Fibroblast of skin of right biceps (primary cell): ENCODE measurements at places on chromosomes 1 and 21.

- no peak for DNase-seq
Measured at GRCh38 chr1:28243685-28244311, 7.9 kb downstream of the ATP5IF1 start.

DNA sequence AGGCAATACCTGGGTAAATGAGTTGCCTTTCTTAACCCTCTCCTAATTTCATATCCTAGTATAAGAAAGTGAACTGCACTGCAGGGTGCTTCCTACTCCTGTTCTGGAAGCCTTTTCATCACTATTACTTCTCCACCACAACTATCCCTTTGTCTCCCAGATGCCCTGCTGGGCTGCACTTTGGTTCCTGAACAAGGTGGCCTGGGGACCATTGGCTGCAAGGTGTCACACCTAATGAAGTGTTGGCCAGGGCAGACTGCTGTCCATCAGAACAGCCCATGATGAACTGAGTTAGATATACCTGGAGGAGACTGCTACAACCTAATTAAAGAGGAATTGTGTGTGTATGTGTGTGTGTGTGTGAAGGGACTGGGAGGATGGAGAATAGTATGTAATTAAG, 1.9 kb upstream of the KLHDC8A start:
- no peak for DNase-seq

DNA sequence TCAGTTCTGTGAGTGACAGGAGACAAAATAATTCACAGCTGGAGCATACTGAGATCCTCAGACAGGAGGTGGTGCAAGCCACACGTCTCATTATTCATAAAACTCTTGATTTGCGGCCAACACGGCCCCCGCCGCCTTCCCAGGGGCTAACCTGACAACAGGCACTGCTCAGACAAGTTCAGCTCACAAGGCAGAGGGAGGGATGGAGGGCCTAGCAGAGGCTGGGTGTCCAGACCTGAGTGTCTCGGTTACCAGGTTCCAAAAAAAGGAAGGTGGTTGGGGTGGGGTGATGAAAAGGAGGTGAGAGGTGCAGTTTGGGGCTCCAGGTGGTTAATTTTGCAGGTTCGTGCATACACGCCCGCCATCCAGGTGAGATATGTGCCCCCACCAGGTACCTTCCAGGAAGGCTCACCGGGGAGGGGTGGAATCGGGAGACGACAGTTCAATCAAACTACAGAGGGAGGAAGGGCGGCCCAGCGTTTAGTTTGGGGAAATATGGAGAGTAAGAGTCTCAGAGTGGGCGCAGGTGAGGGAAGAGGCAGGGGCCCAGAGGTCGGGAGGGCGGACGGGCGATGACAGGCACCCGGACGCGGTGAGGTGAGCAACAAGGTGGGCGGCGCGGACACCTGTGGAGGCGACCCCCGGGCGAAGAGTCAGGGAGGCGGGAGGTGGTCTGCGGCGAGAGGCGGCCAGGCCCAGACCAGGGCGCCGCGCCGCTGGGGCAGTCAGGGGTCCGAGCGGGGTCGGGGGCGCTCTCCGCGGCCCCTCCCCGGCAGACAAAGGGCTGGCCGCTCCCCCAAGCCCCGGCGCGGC, 629 bp downstream of the CTNNBIP1 start:
- peak; percentile 14 for DNase-seq

- DNase-seq = no peak
Measured at GRCh38 chr1:197137322-197137721, 9.1 kb downstream of the ASPM start.

- DNase-seq = peak; percentile 11
Measured at GRCh38 chr1:19179597-19180264, 30.3 kb downstream of the UBR4 start.

GRCh38 chr1:58943776-58944175, 159.9 kb upstream of the JUN start:
- DNase-seq = no peak

DNA sequence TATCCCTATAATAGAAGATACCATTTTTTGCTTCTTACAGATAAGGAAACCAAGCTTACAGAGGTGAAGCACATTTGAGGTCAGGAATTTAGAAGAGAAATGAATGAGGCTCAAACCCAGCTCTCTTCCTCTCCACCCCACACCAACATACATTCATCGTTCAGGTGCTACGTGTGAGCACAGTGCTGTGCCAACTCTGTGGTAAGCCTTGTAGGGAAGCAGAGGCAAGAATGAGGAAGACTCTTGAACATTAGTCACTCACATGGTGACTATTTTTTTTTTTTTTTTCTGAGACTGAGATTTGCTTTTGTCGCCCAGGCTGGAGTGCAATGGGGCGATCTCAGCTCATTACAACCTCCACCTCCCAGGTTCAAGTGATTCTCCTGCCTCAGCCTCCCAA, 314.0 kb downstream of the NTNG1 start:
- DNase-seq = no peak

- no peak for DNase-seq
Measured at GRCh38 chr1:162732094-162732493, 58.4 kb upstream of the HSD17B7 start.

- peak; percentile 93 for DNase-seq
Measured at GRCh38 chr1:225428068-225428880, 436 bp upstream of the LBR start.

DNA sequence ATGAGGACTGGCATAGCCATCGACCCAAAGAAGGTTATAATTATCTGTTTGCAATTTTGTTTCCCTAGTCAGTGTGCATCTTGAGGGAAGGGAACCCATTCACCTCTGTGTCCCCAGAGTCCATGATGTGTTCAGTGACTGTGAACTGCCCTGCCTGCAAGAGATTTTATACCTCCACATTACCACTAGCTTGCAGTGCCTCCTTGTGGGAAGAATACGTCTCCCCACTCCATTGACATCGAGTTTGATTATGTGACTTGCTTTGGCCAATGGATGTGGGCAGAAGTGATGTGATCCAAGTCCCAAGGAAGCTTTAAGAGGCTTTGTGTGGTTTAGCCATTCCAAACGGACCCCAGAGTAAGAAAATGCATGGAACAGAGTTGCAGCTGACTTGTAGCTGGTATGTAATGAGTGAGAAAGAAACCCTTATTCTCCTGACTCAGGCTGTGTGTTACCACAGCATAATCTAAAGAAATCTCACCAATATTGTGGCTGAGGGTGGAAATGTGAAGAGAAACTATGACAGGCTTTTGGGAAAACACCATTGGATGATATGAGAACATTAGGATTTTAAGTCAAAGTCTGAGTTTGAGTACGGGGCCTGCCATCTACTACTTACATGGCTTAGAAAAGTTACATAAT, 47.8 kb upstream of the NRDC start:
- peak; percentile 79 for DNase-seq

GRCh38 chr1:93587354-93587753, 94.3 kb downstream of the BCAR3 start:
- DNase-seq = no peak

- DNase-seq = no peak
Measured at GRCh38 chr1:903721-904271, 19.9 kb upstream of the SAMD11 start.

- DNase-seq = peak; percentile 42
Measured at GRCh38 chr21:20662514-20662913, 335.7 kb upstream of the NCAM2 start.

DNA sequence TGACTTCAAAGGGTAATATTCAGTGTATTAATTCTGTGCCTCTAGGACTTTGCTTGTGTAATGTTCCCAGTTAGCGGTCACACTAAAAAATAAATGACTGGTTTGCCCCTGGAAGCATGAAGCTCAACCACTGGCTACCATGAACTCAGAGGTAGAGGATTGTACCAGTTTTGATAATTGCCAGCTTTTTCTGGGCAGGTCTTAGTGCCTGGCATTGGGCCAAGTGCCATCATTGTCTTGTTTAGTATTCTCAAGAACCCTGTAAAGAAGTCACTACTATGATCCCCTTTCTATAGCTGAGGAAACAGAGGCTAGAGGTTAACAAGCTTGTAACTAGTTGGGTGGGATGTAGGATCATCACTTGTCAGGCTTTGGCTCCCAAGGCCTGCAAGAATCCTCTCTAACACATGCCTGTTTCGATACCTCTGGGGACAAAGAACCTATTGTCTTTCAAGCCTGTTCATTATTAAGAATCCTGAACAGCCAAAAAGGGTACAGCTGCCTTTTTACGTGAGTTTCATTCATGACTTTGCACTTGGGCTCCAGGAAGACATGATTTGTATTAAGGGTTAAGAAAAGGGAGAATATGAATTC, 121.9 kb upstream of the JUN start:
- DNase-seq = no peak

GRCh38 chr1:210272666-210273065, 40.1 kb downstream of the SERTAD4 start:
- DNase-seq = peak; percentile 39

GRCh38 chr1:185500001-185500626, 183.1 kb upstream of the IVNS1ABP start:
- DNase-seq = peak; percentile 93

GRCh38 chr1:211891708-211892107, 61.1 kb upstream of the LPGAT1 start:
- DNase-seq = no peak

DNA sequence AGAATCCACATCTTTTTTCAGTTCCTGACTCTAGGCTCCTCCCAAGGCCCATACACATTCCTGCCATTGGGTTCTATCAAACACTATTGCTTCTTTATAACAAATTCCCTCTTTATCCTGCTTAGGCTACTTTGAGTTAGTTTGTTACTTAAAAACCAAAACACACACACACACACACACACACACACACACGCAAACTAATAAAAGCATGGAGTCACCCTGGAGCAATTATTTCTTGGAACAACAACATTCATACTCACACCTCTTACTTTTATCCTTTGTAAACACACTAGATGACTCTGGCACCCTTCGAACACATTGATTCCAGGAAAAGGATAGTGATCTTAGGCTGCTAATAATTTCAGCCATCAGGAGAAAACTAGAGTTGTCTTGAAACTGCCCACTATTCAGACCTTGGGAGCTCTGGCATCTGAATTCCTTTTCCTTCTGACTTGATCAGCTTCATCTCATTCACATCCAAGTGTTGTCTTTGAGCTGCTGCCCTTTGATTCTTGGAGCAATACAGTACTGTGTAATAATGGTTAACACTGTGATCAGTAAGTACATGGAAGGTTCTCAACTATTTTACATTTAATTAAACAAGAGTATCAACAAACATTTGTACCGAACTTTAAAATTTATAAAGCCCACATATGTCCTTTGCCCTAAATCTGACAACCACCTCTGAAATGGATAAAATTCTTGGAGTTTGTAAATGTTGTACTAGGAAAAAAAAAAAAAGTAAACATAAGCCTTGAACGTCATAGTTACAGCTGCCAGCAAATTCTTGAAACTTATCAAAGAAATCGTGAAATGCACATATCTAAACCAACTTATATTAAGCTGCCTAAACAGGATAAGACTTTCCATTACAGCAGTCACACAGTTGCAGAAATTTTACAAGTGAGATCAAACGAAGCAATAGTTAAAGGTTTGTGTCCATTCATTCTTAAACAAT, 2.8 kb upstream of the SEC22B start:
- DNase-seq = peak; percentile 84

- peak; percentile 73 for DNase-seq
Measured at GRCh38 chr1:31811605-31812004, 4.2 kb downstream of the SPOCD1 start.

DNA sequence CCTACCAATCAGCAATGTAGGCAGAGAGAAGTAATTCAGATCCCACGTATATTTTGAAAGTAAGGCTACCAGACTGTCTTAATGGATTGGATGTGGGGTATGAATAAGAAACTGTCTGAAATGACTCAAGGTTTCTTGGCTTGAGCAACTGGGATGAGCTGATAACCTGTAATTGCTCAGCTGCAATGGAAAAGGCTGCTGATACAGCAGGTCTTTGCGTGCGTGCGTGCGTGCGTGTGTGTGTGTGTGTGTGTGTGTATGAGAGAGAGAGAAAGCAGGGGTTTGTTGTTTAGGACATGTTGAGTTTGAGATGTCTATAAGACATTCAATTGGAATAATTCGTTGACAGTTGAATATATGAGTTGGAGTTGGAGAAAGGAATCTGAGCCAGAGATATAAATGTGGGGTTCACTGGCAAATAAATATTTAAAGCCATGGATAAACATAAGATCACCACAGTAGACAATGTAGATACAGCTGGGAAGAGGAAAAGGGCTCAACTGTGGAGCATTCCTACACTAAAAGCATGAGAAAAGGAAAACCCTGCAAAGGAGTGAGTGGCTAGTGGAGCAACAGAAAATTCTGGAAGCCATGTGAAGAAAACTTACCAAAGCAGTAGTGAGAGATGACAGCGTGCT, 72.9 kb downstream of the UCHL5 start:
- peak; percentile 16 for DNase-seq

GRCh38 chr1:1616045-1616790, 918 bp downstream of the MIB2 start:
- peak; percentile 36 for DNase-seq

DNA sequence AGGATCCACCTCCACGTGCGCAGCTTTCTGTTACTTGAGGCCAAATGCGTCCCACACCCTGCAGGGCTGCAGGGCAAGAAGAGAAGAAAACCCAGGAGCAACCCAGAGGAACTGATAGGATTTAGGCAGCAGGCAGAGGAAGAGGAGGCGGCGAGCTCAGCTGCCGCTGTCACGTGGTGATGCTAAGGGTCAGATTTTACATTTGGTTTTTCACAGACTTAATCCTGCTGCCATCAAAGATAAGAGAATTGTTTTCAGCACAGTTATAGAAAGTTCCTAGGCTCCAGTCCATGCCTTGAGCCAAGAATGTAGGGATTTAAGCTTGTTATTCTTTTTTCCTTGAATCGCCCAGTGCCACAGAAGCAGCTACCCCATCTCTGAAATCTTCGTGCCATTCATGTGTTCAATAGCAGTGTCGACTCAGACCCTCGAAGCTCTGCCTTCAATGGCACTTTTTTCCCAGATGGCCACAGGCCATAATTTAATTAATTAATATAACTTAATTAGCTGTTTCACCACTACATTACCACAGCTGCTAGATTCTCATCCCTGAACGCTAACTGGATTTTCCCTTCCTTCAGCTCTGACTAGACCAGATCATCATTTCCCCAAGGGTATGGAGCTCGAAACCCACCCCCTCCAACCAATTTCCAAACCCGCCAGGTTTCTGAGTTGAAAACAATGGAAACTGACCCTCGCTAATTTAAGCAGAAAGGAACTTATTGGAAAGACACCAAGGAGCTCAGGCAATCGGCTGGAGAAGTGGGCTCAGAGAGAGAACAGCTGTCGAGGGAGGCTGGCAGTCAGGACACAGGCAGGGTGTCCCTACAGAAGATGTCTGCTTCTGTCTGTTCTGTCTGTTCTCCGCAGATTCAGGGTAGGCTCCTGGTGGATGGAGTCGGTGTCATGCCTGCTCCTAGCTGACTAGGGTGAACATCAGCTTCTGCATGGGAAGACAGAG, 36.2 kb downstream of the LDLRAP1 start:
- DNase-seq = no peak

- DNase-seq = no peak
Measured at GRCh38 chr1:217419194-217419551, 211.7 kb downstream of the GPATCH2 start.

DNA sequence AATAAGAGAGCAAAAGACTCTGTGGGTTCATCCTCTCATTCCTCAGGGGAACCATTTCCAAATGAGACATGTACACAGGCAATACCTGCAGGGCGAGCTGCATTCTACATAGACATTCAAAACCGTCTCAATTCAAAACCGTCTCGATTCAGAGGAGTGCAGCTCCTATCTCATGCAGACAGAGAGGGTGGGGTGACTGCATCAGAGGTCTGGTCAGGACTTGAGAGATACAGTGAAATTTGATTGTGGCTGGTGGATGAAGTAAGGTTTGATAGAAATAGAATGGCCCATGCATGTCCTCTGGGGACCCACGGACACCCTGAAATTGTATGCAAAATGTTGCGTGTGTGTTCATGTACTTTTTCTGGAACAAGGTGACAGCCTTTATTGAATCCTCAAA, 27.3 kb downstream of the TEX35 start:
- no peak for DNase-seq
